Smooth muscle cell of the brain vasculature (primary cell): ENCODE measurements at places on chromosomes 6 and 20.
A peak's percentile ranks its signal among the peaks of the same experiment; 100 is the strongest.

GRCh38 chr6:129236001-129236517 is 353.1 kb downstream of the LAMA2 start:
- DNase-seq = no peak

- DNase-seq = no peak
Observed at GRCh38 chr6:971981-972640, 279.2 kb upstream of the EXOC2 start.

GRCh38 chr20:36726168-36726567 is 19.7 kb downstream of the NDRG3 start:
- no peak for DNase-seq

GRCh38 chr20:8490076-8490830 is 358.2 kb downstream of the PLCB1 start:
- no peak for DNase-seq

- DNase-seq = no peak
Observed at GRCh38 chr20:35145141-35145564, 2.0 kb downstream of the EDEM2 start.

- DNase-seq = peak; percentile 47
Observed at GRCh38 chr20:53869466-53870258, 200.7 kb downstream of the BCAS1 start.

DNA sequence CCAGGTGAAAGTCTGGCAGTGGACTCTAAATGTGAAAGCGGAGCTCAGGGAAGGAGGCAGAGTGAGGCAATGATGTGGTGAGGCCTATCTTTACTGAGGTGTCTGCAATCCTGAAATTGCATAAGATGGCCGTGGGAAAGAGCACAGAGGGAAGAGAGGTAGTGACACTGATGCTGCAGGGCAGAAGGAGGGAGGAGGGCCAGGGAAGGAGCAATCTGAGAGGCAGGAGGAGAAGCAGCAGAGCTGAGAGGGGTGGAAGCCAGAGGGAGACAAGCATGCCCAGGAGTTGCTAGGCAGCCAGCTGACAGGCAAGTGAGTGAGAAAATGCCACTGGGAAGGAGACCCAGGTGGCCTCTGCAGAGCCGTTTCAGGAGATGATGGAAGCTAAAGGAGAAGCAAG is 97.4 kb upstream of the CNR1 start:
- DNase-seq = no peak

GRCh38 chr20:47886454-47887041 is 101.3 kb upstream of the SULF2 start:
- no peak for DNase-seq

GRCh38 chr20:45496166-45496565 is 19.3 kb downstream of the SPINT3 start:
- DNase-seq = no peak

DNA sequence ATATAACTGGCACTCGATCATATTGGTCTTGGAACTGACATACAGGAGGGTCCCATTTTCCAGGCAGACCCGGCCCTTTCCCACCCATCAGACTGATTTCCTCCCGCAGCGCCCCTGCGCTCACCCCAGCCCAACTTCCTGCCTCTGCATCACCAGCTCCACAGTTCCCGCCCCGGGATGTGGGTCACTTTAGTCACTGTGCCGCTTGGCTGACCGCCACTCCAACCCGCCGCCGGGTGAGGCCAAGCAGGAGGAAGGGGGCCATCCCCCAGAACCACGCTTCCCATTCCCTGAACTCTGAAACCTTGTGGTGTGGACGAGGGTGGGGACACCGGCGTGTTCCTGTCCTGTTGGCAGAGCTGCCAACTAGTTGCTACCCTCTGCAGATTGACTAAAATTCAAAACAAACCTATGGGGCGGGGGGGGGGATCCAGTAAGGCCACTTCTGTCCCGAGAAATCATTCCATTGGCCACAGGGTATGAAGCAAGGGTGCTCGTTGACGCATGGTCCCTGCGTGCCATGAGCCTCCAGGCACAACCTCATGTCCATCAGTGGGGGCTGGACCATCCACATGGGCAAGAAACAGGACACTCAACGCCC is 12.3 kb downstream of the TGM2 start:
- DNase-seq = no peak

DNA sequence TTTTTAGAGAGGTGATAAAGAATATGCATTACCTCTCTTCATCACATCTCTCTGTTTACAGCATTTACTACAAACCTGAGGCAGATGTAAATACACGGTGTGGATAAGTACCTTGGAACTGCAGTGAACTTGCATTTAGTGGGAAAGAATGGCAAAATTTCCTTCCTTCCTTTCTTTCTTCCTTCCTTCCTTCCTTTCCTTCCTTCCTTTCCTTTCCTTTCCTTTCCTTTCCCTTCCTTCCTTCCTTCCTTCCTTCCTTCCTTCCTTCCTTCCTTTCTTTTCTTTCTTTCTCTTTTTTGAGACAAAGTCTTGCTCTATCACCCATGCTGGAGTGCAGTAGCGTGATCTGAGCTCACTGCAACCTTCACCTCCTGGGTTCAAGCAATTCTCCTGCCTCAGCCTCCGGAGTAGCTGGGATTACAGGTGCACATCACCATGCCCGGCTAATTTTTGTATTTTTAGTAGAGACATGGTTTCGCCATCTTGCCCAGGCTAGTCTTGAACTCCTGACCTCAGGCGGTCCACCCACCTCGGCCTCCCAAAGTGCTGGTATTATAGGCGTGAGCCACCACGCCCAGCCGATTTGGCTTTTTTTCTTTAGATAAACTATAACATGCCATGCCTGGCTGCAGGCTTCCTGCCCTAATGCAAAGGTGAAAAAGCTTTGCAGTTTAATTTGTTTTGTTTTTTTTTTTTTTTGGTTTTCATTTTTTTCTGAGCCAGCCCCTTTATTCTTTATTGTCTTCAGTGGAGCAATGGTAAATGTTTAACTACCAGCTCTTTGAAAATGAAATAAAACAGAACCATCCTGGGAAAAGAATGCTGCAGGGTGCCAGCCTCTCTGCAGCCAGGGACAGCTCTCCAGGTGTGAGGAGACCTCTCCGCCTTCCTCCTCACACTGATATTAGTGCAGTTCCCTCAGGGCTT is 64.2 kb upstream of the NEDD9 start:
- no peak for DNase-seq

GRCh38 chr20:50438986-50439407 is 71.2 kb upstream of the PTPN1 start:
- DNase-seq = no peak

GRCh38 chr6:163941624-163941976 is 527.1 kb downstream of the QKI start:
- DNase-seq = no peak

GRCh38 chr6:141326925-141327324 is 805.8 kb upstream of the GJE1 start:
- no peak for DNase-seq

DNA sequence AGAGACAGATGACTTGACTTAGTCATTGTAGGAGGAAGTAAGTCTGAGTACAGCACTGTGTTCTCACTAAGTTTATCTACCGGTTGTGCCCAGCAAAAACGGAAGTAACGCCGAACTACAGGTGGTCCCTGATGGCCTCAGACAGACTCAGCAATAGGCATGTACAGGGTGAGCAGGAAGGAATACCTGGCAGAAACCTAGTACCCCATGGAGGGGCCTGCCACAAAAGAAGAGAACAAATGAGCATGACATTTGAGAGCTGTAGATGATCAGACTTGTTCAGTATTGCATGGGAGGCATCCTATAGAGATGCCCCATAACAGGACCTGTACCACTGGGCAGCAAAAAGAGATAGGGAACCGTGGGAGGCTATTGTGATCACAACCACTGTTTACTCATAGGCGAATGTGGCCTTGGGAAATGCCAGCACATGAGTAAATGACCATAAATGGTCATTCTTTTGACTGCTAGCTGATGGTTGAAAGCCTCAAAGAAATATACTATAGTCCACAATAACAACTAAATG is 106.4 kb upstream of the TAB2 start:
- no peak for DNase-seq

DNA sequence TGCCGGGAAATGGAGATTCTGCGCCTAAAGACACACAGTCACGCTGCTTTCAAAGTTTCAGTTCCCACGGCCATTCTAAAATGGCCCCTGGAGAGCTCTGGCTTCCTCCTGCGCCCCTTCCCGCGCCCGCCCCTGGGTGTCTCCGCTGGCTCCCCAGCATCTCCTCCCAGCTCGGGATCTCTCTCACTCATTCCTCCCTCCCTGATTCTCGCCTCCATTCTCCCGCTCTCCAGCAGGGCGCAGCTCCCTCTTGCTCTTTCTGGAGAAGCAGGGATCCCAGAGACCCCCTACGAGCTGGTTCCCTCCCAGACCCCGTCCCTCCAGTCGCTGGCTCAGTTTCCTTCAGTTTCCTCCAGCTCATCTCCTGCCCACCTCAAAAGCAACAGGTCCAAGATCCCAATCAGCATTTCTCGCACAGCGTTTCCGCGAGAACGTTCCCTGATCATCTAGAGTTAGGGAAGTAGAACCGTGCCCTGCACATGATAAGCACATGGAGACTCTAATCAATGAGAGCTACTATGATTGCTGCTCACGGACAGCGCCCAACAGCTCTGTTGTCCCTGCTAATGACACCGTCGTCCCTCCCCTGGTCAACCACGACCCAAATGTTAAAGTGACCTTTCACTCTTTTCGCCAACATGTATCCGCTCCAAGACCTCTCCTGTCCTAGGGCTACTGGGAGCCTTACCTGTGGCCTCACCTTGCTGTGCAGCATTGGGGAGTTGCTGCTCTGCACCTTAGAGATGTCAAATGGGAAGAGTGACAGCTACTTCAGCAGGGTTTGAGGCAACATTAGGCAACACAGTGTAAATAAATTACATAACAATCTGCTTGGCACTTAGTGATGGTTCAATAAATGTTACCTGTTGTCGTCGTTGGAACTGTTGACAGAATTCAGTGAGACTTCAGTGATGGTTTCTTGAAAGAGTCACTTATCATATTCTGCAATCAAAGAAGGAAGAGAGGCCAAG is 218.5 kb upstream of the QKI start:
- DNase-seq = no peak

GRCh38 chr6:164826831-164827468 is 482.5 kb downstream of the C6orf118 start:
- no peak for DNase-seq

GRCh38 chr6:7523922-7524321 is 17.5 kb upstream of the DSP start:
- DNase-seq = no peak

DNA sequence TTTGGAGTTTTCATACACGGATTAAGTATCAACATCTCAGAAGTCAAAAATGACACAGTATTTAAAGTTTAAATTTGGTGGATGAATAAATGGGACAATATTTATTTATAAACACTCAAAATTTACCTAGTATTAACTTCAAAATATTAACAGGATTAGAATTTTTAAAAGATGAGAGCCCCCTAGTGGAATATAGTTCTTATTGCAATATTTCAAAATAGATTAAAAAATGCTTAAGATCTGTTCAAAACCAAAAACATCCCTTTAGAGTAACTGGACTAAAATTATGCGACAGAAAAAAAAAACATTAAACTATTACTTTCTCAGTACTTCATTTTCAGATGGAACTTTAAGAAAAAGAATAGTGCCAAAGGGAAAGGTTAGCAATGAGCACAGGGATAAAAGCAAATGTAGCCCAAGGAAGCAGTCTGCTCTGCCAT is 56.6 kb downstream of the SNX14 start:
- DNase-seq = no peak

DNA sequence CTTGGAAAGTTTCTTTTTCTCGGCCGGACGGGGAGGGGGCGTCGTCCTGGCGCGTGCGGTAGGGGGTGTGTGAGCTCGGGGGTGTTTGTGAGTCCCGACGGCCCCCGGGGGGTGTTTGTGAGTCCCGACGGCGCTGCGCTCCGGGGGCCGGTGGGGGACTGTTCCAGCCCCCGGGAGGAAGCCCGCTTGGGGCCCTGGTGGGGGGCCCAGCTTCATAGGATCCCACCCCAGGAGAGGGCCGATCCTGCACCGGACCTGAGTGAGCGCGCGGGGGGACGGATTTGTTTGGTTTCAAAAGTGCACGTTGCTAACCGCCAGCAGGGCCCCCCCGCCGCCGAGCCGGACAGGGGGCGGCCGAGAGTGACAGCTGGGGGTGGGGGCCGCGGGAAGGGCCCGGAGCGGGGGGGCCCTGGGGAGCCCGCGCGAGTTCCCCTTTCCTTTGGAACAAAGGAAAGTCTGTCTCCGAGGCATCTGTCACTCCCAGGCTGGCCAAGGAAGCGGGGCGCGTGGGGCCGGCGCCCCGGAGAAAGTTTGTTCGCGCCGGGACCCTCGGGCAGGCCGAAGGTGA is 485 bp downstream of the TGIF2 start:
- no peak for DNase-seq

- no peak for DNase-seq
Observed at GRCh38 chr20:24661255-24661654, 191.8 kb downstream of the SYNDIG1 start.

DNA sequence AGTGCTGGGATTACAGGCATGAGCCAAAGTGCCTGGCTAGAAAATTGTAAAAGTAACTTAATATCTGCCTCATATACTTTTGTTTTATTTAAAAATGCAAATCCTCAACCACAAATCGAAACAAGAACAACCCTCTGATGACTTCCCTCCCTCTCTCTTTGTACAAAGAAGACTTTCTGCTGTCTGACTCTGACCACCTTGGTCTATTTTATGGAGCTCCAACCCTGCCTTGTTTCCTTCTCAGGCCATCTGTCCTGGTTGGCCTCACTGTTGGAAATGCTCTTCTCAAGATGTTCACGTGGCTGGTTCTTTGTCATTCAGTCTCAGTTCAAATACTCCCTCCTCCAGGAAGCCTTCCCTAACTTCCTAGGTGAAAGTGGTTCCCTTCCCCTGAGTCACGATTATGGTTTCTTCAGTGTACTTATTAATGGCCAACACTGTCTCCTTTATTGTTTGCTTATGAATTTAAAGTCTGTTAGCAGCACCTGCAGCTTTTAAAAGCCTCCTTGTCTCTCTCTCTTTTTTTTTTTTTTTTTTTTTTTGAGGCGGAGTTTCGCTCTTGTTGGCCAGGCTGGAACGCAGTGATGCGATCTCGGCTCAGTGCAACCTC is 151.5 kb upstream of the SALL4 start:
- no peak for DNase-seq

GRCh38 chr20:38543014-38543906 is 37.7 kb upstream of the ADIG start:
- no peak for DNase-seq

GRCh38 chr6:45822873-45823272 is 192.8 kb downstream of the CLIC5 start:
- no peak for DNase-seq

DNA sequence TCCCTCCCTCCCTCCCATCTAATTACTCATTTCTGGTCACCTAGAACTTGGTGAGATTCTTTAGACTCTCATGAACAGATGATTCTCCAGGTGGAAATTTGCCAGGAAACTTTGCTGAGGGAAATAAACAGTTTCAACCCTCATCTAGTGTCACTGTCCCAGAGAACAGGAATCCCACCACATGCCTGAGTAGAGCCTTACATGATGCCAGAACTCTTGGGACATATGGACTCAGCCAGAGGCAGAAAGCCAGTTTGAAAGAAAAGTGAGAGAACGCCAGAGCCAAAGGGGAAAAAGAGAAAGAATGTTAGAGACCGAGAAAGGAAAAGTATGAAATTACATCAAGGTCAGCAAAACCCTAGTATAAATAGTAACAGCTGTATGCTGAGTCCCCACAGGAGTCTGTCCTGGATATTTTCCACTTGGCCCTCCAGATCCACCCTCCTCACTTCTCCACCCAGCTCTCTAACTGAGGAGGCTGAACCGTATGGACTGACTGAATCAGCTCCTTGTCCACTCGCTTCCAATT is 127.5 kb upstream of the COL21A1 start:
- peak; percentile 46 for DNase-seq

GRCh38 chr20:60295214-60295613 is 337.0 kb downstream of the CDH26 start:
- no peak for DNase-seq

- DNase-seq = peak; percentile 44
Observed at GRCh38 chr20:5205348-5206210, 78.8 kb downstream of the CDS2 start.

GRCh38 chr6:146767632-146768031 is 168.9 kb downstream of the ADGB start:
- no peak for DNase-seq
